Tongue (tissue), 3 donors: ENCODE measurements at places on chromosomes 2 and 18. TPM values are rescaled to one million over a fixed set of nuclear protein-coding genes. Genes with fewer than 3 reads are reported as not detected.

Gene RMDN2
- total RNA-seq = 10.9 TPM

Gene FAM110C
- total RNA-seq = 3.7 TPM

Gene IL18RAP
- 0.31 TPM for total RNA-seq

Gene SERPINB10
- total RNA-seq = 7.0 TPM

Gene SDC1
- 44.2 TPM for total RNA-seq

Gene TEX44
- total RNA-seq = not detected

Gene FOSL2
- 66.4 TPM for total RNA-seq

Gene UCN
- not detected for total RNA-seq
